Fibroblast of the aortic adventitia (primary cell): ENCODE measurements at places on chromosomes 16 and 17.

- DNase-seq, result peak; percentile 51
Measured at GRCh38 chr16:4801962-4802658, at the start of gene ROGDI. Gene ROGDI (minus strand): TSS chr16:4802633. CDS start chr16:4802571, 62 bp downstream.

DNA sequence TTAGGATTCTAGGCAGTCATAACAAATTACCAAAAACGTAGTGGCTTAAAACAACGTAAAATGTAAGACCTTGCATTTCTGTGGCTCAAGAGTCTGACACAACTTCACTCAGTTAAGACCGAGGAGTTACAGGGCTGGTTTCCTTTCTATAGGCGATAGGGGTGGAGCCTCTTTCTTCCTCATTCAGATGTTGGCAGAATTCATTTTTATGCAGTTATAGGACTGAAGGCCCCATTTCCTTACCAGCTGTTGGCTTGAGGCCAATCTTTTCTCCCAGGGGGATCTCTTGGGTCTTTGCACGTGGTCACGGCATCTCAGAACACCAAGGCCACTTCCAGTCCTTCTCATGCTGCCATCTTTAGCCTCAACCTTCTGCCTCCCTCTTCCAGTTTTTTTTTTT lies 145.2 kb downstream of the KCNJ2 start:
- DNase-seq, result no peak

DNA sequence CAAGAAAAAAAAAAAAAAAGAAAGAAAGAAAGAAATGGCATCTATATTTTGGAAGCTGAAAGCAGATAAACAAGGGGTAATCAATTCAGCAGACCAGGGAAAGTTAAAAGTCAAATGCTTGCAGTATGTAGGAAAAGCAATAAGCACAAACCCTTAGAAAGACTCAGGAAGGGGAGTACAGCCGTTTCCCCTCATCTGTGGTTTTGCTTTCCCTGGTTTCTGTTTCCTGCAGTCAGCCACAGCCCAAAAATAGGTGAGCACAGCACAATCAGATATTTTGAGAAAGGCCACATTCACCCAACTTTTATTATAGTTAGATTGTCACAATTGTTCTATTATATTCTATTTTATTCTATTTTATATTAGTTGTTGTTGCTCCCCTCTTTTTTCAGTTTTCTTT lies 14.4 kb upstream of the ALOX12 start:
- no peak for DNase-seq

DNA sequence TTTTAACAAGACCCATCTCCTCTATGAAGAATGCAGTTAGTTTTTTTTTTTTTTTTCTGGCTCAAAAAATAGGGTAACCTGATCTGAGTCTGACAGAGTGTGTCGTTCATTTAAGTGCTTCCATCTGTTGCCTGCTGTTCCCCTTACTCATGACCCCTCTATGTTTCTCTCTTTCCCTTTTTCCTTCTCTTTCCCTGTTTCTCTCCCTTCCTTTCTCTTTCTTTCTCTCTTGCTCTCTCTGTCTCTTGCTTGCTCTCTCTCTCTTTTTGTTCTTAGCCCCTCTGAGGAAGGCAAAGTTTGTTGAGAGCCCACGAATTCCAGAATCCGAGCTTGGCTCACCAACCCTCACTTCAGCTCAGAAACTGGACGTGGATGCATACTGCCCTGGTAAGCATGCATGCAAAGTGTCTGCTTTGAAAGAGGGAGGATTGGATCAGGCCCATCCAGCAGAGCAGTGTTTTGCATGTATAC lies 185.0 kb downstream of the TANC2 start:
- DNase-seq, result peak; percentile 56

DNA sequence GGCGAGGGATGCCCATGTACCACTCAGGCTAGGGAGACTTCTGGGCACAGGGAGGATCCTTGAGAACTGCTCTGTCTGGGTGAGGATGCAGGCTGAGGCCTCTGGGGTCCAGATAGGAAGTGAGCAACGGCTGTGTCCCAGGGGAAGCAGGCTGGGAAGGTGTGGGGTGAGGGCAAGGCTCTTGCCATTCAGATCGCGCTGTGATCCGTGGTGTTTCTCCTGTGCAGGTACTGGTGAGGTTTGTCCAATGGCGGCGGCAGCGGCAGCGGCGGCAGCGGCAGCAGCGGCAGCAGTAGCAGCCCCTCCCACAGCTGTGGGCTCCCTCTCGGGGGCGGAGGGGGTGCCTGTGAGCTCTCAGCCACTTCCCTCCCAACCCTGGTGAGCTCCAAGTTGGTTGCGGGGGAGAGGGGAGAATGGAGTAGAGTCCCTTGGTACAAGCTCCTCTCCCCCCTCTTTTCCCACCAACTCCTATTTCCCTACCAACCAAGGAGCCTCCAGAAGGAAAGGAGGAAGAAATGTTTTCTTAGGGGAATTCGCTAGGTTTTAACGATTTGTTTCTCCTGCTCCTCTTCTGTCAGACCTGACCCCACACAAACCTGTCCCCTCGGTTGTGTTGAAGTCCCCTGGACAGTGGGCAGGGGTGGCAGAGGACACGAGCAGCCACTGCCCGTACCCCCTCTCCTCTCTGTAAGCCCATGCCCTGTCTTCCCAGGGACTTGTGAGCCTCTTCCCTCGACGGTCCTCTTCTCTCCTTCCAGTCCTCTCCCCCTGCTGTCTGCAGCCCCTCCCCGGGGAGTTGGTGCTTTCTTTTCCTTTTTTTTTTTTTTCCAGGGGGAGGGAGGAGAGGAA lies 1.9 kb upstream of the PRRT2 start:
- peak; percentile 15 for DNase-seq

DNA sequence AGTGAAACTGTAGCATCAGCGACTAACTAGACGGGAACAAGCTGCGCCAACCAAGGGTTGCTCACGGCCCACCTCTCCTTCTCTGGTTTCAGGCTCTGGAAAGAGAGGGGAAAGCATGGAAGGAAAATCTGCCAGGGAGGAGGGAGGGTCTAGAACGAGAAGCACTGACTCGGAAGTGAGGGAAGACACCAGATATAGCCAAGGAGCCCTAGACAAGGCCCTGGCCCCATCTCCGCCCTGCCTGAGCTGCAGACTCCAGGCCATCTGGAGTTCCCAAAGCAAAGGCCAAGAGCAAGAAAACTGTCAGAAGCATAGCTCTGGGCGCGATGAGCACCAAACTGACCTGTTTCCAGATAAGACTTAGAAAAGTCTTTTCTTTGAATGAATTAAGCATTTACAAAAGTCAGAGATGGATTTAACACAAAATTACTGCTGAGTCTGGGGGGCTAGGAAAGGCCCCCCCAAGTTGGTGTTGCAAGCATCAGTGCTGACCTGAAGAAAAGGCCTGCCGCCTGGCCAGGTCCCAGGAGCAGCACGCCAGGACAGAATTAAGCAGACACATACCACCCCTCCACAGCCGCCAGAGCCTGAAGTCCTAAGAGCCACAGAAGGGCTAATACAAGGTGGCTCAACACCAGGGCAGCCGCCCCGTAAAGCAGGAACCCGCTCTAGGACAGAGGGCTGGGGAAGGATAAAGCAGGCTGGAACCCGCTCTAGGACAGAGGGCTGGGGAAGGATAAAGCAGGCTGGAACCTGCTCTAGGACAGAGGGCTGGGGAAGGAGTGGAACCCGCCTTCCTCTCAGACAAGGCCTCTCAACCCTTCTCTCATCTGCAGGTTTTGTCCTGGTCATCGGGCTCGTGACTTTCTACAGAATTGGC lies 20.7 kb downstream of the TMEM204 start:
- no peak for DNase-seq

DNA sequence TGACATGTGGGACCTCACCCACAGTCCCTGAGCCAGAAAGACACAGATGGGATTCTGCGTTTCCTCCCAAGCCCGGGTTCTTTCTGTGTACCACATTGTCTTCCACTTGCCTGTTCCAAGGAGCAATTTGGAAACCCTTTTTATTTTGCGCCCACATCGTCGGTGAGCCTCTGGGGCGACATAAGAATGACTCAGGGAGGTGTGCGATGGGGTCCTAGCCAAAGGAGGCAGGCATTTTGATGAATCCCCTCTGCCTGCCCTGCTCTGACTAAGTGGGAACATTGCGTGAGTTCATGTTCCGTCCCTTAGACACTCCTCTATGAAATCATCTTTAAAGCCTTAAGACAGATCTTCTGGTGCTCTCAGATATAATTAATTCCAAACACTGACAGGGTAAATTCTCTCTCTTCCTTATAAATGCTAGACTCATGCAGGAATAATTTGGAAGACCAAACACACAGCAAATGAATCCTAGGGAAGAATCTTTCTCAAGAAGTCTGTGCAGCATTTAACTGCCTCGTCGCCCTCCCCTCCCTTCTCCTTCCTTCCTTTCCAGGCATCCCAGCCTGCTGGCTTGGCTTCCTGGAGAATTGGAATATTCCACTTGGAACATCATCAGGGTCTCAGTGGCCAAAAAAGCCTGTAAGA lies 52.7 kb upstream of the FOXF1 start:
- DNase-seq, result peak; percentile 70

DNA sequence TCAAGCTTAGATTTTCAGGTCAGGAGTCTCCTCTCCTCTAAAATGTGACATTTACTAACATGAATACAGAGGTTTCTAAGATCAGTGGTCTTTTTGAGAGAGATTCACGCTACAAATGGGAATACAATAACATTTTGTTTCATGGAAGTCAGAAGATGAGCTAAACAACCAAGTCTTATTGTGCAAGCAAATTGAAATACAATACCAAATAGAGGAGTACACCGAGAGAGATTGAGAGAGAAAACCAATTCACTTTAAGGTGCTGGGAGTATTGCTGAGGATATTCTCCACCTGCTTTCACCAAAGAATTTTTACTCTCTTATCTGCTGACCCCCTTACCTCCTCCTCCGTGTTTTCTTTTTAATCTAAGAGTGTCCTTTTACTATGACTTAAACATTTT lies 11.5 kb downstream of the VEZF1 start:
- DNase-seq, result no peak

DNA sequence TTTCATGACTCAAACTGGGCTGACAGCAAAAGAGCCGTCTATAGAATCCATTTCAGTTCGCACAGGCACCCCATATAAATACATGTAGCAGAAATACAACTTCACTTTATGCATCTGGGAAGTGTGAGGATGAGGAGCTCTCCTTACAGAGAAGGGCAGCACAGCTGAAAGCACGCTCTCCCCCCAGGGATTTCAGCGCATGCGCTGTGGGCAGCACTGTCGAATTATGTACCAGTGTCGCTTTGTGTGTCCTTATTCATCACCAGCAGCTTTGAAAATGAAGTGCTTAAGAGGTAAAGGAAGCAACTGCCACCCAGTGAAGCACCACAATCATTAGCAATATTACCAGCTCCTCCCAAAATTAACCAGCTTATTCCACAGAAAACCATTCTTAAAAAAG lies 39.9 kb downstream of the CEP95 start:
- DNase-seq, result no peak

DNA sequence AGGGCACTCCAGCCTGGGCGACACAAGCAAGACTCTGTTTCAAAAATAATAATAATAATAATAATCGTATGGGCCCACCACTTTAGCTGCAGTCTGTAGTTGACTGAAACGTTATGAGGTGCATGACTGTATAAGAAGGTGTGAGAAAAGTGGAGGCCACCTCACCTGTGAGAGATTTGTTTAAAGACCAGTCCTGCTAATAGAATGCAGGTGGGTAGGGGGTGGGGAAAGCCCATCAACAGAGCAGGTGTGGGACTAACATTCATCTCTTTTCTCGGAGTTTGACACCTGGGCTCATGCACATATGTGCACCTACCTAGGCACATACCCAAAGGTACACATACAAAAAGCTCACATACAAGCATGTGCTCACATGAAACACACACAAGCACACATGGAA lies 68.0 kb upstream of the TOB1 start:
- no peak for DNase-seq

DNA sequence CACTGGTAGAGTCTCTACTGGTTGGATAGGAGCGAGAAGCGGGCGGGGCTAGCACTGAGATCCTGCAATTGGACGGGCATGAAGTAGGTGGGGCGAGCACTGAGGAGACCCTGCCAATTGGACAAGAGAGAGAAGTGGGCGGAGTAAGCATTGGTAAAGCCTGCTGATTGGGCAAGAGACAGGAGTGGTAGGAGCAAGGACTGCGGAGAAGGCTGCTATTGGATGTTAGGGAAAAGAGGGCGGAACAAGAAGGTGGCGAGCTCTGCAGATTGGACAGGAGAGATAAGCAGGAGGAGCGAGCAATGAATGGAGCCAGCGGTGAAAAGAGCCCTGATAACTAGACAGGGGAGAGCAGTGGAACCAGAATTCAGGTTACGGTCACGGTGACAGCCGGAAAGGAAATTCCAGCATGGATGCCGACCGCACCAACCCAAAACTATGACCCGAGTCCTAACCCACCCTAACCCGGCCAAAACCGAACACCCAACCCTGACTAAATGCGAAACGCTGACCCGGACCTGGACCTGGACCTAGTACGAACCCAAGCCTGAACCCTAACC lies 4.8 kb downstream of the SCGB1C2 start:
- DNase-seq, result peak; percentile 2

DNA sequence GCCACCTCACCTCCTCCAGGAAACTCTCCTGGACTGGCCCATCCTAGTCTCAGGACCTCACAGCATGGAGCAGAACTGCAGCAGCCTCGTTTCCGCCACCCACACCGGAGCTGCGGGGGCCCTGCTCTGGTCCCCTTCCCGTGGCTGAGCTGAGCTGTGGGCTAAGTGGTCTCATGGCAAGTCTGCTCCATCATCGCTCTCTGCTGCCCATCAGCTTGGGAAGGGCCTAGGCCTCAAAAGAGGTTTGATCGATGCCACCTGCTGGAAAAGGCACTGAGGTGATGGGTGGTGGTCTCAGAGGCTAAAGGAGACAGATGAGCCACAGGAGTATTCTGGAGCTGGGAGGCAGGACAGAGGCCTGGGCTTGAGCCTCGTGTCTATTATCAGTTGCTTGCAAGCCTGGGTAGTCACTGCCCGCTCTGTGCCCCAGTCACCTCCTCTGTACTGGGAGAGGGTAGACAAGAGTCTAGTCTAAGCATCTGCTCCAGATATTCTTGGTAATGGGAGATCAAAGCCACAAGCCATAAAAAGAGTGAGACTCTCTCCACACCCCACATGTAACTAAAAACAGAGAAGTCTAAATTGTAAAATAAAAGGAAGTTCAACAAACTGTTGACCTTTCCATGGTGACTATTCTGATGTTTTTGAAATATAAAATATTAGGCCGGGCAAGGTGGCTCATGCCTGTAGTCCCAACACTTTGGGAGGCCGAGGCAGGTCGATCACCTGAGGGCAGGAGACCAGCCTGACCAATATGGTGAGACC lies 1.6 kb downstream of the ITGAE start:
- DNase-seq, result no peak
